Activated effector memory CD4-positive, alpha-beta T cell treated with Interleukin-2 at 50 U/mL for 16 hours (primary cell): ENCODE measurements at places on chromosomes 6 and 20.

- DNase-seq: no peak
Observed at GRCh38 chr6:33787346-33787953, 1.5 kb downstream of the LEMD2 start.

DNA sequence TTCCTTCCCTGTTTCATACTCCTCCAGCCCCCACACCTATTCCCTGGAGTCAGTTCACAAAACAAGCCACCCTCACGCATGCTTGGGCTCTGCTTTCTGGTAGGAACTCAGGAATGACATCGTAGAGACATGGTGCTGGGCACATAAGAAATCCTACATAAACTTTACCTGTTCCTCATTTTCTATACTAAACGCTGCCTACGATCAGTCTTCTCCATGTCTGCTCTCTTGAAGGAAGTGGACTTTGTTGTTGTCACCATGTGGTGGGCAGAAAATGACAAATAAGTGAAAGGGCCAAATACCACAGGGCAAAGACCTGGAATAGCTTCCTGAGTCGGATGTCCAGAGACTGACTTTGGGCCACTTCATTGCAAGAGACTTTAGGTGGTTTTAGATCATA is 10.1 kb downstream of the MYLK4 start:
- no peak for DNase-seq

DNA sequence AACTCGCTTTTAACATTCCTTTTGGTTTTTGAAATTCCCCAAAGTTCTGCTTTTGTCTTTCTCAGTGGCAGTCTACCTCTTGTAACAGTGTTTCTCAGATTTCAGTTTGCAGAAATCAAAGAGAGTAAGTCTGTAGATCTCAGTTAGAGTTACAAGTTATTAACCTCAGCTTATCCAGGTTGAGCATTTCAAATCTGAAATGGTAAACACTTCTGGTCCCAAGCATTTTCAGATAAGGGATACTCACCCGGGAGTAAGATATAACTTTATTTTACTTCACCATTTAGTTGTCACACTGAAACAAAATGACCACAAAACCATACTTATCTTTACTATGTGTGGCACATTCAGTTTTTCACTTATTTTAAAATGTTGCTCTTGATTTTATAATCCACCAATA is 9.8 kb downstream of the ZNF292 start:
- no peak for DNase-seq

DNA sequence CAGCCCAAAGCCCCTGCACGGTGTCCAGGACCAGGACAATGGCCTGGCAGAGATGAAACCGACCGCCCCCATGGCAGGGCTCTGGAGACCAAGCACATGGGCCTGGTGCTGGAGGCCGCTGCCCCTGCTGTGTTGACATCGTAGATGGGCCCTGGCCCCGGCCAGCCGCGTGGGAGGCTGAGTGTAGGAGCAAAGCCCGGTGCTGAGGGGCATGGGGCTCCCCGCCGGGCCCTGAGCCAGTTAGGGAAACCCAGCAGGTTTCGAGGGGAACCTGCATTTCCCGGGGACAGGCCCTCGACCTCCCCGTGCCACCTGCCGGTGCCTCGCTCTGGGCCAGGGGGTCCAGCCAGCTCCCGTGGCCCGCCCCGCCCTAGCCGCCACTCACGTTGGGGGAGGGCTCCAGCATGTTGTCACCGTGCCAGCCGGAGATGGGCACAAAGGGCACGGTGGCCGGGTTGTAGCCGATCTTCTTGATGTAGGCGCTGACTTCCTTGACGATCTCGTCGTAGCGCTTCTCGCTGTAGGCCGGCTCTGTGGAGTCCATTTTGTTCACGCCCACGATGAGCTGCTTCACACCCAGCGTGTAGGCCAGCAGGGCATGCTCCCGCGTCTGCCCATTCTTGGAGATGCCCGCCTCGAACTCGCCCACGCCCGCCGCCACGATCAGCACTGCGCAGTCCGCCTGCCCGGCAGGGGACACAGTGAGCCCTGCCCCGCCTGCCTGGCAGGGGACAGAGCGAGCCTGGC is 4.3 kb downstream of the EEF1A2 start:
- DNase-seq: no peak

- no peak for DNase-seq
Observed at GRCh38 chr6:23797041-23797440, 329.0 kb upstream of the NRSN1 start.

GRCh38 chr6:131122007-131122406 is 13.3 kb upstream of the AKAP7 start:
- no peak for DNase-seq
